ENCODE measurements at places on chromosomes 7 and 10. TPM values are rescaled to one million over a fixed set of nuclear protein-coding genes. Genes with fewer than 3 reads are reported as not detected.

DNA sequence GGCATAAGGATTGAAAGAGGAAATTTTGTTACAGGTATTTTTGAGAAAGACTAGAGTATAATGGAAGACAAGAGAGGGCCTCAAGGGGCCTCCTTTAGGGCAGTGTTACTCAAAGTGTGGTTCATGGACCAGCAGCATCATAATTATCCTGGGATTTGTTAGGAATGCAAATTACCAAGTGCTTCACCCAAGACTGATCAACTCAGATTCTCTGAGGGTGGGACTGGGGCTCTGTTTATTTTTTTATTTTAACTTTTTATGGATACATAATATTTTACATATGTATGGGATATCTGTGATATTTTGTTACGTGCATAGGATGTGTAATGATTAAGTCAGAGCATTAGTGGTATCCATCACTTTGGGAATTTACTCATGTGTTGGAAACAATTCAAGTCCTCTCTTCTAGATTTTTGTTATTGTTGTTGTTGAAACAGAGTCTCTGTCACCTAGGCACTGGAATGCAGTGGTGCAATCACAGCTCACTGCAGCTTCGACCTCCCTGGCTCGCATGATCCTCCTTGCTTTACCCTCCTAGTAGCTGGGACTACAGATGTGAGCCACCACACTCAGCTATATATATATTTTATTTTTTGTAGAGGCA is 2.2 kb upstream of the KCTD7 start:
- DNase-seq, result peak; percentile 18

DNA sequence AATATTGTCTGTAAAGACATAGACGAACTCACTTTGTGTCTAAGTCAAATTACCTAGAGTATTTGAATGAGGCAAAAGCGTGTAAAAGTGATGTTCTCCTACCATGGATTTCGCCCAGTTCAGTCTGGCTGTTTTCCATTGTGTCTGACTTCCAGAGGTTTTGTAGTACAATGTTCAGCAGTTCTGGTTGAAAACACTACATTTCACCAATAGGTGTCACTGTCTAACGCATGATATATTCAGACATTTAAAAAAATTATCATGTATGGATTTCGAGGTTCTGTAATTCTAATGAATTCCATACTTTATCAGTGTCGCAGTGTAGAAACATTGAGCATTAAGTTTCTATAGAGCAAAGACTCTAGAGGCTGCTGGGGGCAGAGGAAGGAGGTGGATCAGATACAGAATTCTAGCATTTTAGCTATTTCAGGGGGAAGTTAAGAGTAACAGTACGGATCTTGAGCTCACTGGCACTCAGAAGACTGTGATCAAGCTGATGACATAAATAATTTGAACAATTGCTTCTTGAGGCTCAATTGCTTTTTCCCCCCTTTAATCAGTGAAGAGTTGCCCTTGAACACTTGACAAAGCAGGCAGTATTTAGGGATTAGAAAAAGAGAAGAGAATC is 196.9 kb upstream of the RHOBTB1 start:
- peak; percentile 7 for DNase-seq

GRCh38 chr7:29484280-29484679 is 79.4 kb upstream of the PRR15 start:
- DNase-seq, result no peak

Gene SVOPL
- polyA plus RNA-seq, result not detected
